ENCODE measurements at places on chromosomes 1 and 21.

GRCh38 chr1:71521655-71522264 is 440.9 kb upstream of the ZRANB2 start:
- no peak for DNase-seq

- no peak for DNase-seq
Measured at GRCh38 chr1:150931773-150932172, 5.6 kb downstream of the SETDB1 start.

- no peak for DNase-seq
Measured at GRCh38 chr21:18812308-18812707, 408.7 kb upstream of the TMPRSS15 start.

GRCh38 chr1:93180723-93181613 is at the start of gene CCDC18:
Gene CCDC18 (plus strand): TSS chr1:93180724. CDS start chr1:93183362, 2,638 bp downstream.
- DNase-seq, result no peak

- DNase-seq, result no peak
Measured at GRCh38 chr1:175548774-175549173, 194.6 kb downstream of the TNR start.

DNA sequence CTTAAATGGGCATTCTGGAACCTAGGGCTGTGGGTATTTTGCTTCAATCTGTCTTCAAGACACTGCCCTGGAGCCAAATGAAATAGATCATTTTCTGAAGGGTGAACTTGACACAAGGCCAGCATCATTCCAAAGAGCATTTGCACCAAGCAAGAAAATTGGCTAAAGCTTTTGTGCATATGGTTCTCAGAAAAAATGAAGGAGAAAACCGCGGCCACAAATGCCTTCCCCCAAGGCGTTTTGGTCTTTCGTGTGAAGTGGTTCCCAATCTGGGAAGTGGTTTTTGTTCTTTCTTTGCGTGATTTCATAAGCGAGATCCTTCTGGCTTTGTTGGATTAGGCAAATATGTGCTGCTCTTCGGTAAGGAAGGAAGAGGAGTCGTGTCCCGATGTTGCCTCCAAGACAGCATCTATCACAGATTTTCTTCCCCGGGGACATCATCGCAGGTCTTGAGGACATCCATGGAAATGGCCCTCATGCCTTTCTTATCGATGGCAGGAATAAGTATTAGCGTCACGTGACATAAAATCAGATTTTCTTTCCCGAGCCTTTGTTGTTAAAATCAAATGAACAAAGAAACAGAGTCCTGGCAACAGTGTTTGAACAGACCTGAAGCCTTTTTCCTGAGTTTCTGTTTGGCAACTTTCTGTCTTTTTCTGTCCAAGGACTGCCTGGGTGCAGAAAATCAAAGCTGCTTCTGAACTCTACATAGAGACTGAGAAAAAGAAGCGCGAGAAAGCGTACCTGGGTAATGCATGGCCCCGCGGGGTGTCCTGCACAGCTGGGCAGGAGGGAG is 31.0 kb downstream of the ATP5PO start:
- no peak for DNase-seq

- DNase-seq, result no peak
Measured at GRCh38 chr1:109142260-109142659, 28.3 kb downstream of the ELAPOR1 start.
